ENCODE measurements at places on chromosomes 16 and 17.

DNA sequence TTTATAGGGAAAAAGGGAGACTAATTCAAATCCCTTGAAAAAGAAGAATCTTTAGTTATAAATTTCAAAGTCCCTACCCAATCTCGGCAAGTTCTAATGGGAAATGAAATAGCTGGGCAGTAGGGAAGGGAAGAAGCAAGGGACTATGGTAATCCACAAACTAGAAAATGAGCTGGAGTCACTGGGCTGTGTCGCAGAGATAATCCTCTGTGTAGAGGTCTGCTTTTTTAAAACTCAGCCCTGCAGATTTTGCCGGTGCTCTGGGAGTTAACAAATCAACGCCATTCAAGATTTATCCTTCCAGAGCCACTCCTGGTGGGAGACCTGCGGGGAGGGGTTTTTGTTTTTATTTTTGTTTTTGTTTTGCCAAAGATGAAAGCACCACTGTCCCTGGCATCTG lies 20.8 kb downstream of the SNX11 start:
- DNase-seq, result no peak

DNA sequence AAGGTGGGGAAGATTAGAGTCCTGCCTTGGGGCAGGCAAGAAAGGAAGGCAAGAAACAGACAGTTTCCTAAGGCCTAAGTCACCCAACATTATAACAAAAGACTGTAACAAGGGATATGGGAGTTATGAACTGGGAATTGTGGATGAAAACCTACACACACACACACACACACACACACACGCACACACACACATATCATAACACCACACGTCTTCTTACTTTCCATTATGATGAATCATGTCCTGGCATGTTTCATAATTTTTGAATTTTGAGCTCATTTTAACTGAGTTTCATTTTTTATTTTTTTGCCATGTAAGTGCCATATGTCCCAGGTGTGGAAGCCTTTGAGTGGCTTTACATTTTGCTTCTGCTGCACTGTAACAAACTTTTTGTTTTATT lies 29.9 kb downstream of the HS3ST2 start:
- DNase-seq, result no peak

GRCh38 chr17:81295676-81296381 lies 722 bp upstream of the SLC38A10 start:
- peak; percentile 66 for DNase-seq

DNA sequence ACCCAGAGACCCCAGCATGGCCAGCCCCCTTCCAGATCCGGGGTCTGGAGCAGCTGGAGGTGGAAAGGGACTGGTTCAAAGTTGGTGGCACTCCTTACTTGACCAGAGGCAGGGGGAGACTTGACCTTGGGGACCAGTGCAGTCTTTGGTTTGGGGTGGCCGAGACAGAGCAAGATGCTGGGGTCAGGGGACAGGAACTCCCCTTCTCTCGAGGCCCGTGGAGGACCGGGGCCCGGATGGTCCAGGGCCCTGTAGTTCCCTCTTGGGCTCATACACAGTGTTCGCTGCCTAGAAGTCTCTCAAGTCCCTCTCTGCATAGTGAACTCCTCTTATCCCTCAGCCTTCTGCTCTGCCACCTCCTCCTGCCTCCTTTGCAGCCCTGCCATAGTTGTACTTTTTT lies 601 bp upstream of the PRSS33 start:
- DNase-seq, result no peak

DNA sequence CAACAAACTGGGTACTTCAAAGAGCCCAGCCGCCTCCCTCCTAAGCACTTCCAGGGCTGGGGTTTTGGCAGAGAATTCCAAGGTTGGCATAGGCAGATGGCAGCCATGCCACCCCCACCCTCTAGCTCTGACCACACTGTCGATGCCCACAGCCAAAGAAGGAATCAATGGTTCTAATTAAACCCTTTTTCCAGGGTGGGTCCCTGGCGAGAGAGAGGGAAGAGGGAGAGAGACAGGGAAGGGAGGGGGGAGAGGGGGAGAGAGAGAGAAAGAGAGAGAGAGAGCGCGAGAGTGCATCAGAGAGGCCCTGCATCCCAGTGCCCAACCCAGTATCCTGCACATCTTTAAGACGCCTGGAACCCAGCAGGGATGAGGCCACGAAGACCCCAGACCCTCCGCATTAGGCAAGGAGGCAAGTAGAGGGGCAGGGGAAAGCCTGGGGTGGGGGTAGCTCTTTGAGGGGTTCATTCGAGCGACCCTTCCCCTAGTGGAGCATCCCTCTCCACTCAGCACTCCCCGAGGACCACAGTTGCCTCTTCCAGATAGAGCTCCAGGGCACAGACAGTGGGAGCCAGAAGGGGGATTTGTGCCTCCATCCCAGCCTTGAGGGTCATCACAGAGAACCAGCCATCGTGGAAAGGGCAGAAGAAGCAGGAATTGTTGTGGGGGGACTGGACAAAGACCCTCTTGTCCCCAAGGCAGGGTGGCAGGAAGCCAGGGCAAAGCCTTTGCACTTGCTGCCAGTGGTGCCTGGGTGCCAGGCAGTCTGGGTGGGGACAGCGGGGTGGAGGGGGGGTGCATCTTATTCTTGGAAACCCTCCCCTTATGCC lies 2.6 kb downstream of the SRCIN1 start:
- no peak for DNase-seq

- no peak for DNase-seq
Measured at GRCh38 chr16:24670623-24671454, 58.6 kb upstream of the TNRC6A start.

GRCh38 chr16:14564323-14564722 lies 65.7 kb downstream of the PARN start:
- no peak for DNase-seq

DNA sequence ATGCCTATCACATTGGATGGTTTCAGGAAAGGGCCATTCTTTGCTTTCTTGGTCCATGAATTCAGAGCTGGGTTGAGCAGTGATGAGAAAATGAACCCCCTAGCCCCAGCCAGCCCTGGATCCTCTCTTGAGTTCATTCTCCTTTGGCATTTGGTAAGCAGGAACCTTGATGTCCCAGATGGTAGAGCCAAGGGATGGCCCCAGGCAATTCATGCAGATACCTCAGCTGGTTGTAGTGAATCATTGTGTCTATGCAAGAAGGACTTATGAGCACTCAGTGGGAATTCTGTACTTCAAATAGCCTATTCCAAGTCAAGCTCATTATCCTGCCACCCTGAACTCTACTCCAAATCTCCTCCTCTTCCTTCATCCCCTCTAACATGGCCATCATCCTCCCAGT lies 412.7 kb downstream of the UTP18 start:
- no peak for DNase-seq

GRCh38 chr16:3797473-3797872 lies 80.1 kb upstream of the TRAP1 start:
- peak; percentile 49 for DNase-seq

- no peak for DNase-seq
Measured at GRCh38 chr17:16354585-16354984, 1.3 kb upstream of the CENPV start.

- DNase-seq, result no peak
Measured at GRCh38 chr16:84531671-84532111, 27.2 kb upstream of the MEAK7 start.

DNA sequence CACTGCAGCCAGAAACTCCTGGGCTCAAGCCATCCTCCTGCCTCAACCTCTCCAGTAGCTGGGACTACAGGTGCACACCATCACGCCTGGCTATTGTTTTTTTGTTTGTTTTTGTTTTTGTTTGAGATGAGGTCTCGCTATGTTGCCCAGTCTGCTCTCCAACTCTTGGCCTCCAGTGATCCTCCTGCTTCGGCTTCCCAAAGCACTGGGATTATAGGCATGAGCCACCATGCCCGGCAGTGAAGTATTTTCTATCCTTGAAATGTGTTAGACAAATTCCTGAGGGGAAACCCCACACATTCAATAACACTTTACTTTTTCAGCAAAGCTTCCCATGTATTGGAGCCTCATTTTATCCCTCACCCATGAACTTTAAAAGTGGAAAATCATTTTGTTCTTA lies 81.2 kb upstream of the KIFC3 start:
- DNase-seq, result no peak

GRCh38 chr17:45573924-45574770 lies 83.6 kb upstream of the PLEKHM1 start:
- no peak for DNase-seq

GRCh38 chr17:6546069-6546718 lies 10.2 kb downstream of the PITPNM3 start:
- DNase-seq, result no peak

- DNase-seq, result peak; percentile 49
Measured at GRCh38 chr17:47789611-47790561, 31.7 kb downstream of the OSBPL7 start.

- DNase-seq, result no peak
Measured at GRCh38 chr17:52140601-52141000, 17.9 kb downstream of the CA10 start.

- no peak for DNase-seq
Measured at GRCh38 chr16:66487580-66488275, 60.6 kb downstream of the BEAN1 start.

Data from CD4-positive, alpha-beta T cell treated with Interleukin-4 for 1 hour (primary cell).